Stimulated activated CD4-positive, alpha-beta T cell treated with anti-CD3 and anti-CD28 coated beads, Interleukin-4, amount 100 ng/mL, for 4 hours (primary cell): ENCODE measurements at places on chromosomes 1 and 21.

DNA sequence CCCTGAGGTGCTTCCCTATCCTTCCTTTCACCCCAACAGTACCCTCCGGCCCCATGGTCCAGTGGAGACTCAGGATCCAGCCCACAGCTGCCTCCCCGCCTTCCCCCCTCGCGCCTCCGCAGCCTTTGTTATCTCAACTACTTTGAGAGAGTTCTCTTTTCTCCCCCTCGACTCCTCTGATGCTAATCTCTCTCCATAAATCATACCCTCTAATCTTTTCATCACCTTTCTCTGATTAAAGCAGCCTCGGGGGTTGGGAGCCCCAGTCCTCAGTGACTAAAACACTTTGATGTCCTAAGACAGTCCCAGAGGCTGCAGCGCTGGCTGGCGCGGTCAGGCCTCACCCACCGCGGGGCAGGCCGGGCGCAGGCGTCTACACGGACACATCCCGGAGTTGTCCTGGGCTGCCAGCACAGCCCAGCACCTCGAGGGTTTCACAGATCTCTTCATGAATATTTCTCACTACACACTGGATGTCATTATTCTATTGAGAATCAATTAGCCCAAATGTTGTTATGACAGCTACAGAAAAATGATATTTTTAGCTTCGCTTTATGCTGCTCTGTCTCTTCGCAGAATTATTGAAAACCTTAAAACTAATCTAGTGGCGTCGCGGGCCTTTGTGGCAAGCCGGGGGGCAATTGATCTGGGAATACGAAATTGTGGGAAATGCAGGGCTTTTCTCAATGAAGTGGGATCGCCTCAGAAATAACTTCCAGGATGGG lies 289.5 kb downstream of the RRAGC start:
- DNase-seq: no peak

GRCh38 chr1:24186993-24187790 lies at the start of gene IFNLR1:
TSS of gene IFNLR1 (minus strand) at chr1:24187289. CDS start at chr1:24187248, 41 bp downstream.
- DNase-seq: peak; percentile 76

DNA sequence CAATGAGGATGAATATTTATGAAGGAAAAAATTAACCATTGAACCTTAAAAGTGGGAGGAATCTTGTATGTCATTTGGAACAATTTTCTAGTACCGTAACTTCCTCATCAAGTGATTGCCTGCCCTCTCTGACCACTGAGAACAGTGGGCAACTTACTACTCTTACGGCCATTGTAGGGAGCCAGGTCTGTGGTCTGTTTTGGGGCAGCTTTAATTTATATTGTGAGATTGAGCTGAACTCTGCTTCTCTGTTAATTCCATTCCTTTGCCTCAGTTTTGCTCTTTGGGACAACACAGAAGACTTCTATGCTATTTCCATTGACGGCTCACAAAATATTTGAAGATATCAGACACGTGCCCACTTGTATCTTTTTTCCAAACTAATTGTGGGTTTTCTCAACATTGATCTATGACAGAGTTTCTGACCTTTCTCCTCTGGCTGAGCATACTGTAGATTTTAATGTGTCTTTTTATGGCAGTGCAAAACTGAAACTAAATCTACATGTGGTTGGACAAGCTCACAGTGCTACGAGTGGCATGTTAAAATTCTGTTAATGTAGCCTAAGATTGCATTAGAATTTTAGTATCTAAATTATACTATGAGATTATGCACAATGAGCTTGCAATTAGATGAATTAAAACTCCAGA lies 27.8 kb upstream of the ZNF281 start:
- DNase-seq: no peak

GRCh38 chr1:214400131-214400530 lies 119.2 kb downstream of the SMYD2 start:
- no peak for DNase-seq

DNA sequence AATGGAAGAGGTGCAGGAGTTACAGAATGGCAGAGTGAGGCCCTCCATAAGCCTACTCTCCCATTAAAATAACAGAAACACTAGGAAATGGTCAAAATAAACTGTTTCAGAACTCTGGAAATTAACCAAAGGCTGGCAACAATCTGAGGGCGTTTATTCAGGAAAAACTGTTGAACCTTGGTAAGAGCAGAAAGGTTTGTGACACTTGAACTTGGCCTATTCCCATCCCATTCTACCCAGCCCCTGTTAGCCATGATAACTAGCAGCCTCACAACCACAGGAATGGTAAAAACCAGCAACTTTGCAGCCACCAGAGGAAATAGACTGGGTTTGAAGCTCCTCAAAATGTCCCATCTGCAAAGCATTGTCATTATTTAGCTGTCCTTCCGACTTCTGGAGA lies 256.8 kb downstream of the RHOU start:
- DNase-seq: no peak

GRCh38 chr1:92495392-92496063 lies 8.8 kb upstream of the GFI1 start:
- no peak for DNase-seq

GRCh38 chr1:59673573-59674450 lies 140.9 kb upstream of the HOOK1 start:
- DNase-seq: no peak

GRCh38 chr1:29984166-29984861 lies 739.1 kb downstream of the MATN1 start:
- no peak for DNase-seq

DNA sequence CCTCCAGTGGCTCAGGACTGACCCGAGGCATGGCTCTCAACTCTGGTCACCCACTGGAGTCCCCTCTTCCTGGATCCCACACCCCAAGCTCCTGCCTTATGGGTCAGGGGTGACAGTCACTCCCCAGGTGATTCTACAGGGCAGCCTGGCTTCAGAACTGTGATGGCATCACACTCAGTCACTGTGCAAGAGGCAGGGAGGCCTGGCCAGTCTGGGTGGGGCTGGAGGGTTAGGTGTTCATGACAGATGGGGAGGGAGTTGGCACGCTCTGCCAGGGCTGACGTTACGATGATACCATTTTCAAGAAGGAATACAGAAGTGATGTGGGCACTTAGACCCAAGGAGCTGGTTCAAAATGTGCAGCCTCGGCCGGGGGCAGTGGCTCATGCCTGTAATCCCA lies 25.2 kb upstream of the ABCG1 start:
- no peak for DNase-seq

GRCh38 chr1:235423214-235423652 lies 56.0 kb downstream of the TBCE start:
- peak; percentile 13 for DNase-seq

DNA sequence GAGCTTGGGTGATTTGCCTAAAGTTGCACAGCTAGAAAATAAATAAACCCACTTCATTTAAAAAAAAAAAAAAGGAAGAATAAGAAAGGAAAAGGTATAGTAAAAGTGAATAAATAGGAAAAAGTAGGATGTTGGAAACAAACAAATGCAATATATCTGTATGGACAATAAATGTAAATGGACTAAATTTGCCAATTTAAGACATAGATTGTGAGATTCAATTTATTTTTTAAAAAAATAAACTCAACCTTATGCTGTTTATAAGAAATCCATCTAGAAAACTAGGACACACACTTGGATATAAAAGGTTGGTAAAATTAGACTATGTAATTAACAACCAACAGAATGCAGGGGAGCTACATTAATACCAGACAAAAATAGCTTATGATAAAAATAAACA lies 300.0 kb downstream of the AJAP1 start:
- no peak for DNase-seq

DNA sequence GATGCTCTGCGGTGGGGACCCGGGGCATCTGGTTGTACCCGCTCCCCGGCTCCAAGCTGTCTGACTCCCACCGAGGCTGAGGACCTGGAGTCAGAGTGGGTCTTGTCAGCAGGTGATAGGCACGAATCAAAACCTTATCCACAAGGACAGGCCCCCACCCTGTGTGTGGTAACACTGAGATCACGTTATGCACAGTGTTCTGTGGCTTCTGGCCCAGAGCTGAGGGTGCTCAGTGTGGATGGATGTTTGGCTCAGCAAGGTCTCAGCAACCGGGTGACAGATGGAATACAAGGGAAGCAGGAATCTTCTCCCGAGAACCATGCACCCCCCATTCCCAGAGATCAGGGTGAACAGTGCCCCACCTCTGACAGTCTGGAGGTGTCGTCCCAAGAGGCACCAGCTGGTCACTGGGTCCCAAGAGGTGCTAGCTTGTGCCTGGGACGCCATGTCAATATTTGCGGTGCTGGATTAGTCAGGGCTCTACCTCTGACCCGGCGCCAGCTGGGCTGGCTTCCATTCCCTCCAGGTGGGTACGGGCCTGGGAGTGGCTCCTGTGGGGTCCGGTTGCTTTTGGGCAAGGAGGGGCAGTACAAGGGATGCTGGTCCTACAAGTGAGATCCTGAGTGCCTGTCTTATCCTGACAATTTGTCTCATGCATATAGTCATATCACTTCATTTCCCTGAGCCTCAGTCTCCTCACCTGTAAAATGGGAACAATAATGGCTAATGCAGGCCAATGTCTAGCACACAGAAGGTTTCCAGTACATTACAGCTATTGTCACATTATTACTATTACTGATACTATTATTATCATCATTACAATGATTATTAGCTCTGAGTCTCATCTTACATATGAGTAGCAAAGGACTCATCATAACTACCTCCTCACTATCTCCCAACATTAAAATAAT lies 957 bp downstream of the CAPN9 start:
- no peak for DNase-seq

DNA sequence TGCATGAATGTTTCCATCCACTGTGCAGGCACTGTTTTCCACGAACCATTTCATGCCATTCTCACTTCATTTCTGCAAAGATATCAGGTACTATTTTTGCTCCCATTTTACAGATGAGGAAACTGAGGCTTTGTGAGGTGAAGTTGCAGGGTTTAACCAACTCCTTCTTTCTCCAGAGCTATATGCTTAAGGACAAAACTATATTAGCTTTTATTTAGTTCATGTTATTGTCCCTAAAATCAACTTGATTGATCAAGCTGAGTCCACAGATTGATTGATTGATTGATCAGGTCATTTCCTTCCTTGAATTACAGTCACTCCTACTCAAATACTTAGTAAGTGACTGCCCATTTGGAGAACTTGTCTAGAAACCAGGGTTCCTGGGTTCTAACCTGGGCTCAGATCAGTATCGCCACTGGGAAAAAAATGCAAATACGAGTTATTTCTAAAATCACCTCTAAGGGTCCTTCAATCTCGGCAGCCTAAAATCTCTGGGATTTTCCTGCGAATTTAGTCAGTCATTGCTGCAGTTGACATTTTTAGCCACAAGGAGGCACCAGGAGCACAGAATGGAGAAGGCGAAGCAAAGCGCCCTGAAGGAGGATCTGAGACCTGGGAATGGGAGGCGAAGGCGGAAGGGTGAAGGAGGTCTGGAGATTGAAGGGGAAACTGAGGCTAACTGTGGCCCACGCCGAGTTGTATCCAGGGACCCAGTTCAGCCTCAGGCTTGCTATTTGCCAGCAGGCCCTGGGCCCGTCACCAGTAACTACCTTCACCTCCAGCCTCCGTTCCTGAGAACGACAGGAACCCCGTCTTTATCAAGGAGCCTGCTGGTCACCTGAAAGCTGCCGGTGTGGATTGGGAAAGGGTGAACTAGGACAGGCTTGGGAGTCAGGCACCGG lies 14.3 kb upstream of the MUL1 start:
- peak; percentile 42 for DNase-seq

DNA sequence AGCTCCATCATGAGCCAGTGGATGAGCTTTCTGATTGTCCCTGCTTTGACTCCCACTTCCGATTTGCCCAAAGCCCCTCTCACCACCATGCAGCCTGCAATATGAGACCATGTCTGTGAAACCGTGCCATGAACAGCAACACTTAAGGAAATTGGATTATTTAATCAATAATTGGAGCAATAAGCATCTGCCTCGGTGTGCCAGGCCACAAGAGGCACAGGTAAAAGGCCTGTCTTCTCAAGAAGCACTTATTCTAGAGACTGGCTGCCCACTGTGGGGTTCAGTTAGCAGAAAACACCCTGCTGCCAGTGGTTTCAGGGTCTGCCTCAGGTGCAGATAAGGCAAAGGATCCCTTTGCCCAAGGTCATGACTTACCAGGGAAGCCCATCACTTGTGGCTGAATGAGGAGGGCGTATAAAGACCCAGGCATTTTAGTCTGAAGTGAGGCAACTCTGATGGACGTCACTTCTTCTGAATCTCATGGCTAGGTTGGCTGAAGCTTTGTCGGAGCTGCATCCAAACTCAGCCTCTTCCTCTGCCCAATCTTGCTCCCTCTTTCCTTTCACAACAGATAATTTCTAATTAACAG lies 7.1 kb upstream of the CHI3L2 start:
- DNase-seq: no peak

GRCh38 chr1:34066981-34067603 lies 97.9 kb downstream of the CSMD2 start:
- DNase-seq: no peak

DNA sequence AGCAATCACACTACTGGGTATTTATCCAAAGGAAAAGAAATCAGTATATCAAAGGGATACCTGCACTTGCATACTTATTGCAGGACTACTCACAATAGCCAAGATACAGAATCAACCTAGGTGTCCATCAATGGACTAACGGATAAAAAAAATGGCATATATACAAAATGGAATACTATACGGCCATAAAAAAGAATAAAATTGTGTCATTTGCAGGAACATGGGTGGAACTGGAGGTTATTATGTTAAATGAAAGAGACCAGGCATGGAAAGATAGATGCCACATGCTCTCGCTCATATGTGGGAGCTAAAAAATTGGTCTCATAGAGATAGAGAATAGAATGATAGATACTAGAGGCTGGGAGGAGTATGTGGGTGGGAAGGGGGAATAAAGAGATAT lies 29.3 kb upstream of the CAP1 start:
- DNase-seq: no peak

DNA sequence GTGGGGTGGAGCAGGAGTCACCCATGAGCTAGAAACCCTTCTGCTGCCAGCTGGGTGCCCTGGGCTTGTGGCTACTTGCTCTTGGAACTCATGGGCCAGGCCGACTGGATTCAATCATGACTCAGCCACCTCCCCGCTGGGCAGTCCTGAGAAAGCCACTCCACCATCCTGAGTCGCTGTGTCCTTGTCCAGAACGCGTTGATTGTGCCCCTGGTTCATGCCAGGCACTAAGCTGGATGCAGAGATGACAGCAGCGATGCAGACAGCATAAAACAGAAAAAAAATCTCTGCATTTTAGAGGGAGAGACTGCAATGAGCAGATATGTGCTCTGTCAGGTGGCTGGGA lies 10.6 kb downstream of the PADI1 start:
- DNase-seq: no peak

- DNase-seq: no peak
Observed at GRCh38 chr1:18603212-18603852, 27.3 kb upstream of the PAX7 start.

DNA sequence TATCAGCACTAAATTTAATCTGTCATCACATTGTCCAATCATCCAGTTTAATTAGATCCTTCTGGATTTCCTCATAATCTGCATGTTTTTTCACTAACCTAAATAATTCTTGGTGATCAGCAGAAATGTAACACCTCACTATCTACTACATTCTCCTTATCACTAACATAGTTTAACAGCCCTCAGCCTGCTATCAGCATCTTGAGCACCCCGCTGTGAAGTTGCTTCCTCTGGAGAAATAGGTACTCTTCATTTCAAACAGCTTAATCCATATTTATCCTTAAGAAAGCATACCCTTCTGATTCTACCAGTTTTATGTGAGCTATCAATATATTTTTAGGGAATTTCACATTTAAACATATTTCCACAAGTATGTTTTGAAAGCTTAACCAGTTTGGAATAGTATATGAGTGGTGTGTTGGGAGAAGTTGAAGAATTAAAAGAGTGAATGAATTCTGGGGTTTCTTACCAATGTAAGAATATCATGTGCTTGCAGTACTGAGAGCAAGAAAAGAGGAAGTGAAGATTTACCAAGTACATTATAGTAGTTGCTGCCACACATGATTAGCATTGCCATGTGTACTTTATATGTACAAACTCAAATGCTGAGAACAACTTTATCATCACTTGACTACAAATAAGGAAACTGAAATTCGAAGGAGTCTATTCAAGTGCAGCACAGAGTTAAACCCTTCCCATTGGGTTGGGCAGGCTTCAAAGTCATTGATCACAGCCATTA lies 771.1 kb upstream of the ADGRL4 start:
- no peak for DNase-seq
